ENCODE measurements at places on chromosomes 11 and 22. TPM values are rescaled to one million over a fixed set of nuclear protein-coding genes. Genes with fewer than 3 reads are reported as not detected.

GRCh38 chr11:81970886-81971285 lies 762.8 kb downstream of the FAM181B start:
- H3K4me1 ChIP-seq, result no peaks in the 10 kb centered on the region
- no peaks in the 10 kb centered on the region for H3K27me3 ChIP-seq
- H3K36me3 ChIP-seq, result no peaks in the 10 kb centered on the region
- no peak overlapping the region for H3K4me3 ChIP-seq
- H3K27ac ChIP-seq, result no peak overlapping the region
- DNase-seq, result no peak

DNA sequence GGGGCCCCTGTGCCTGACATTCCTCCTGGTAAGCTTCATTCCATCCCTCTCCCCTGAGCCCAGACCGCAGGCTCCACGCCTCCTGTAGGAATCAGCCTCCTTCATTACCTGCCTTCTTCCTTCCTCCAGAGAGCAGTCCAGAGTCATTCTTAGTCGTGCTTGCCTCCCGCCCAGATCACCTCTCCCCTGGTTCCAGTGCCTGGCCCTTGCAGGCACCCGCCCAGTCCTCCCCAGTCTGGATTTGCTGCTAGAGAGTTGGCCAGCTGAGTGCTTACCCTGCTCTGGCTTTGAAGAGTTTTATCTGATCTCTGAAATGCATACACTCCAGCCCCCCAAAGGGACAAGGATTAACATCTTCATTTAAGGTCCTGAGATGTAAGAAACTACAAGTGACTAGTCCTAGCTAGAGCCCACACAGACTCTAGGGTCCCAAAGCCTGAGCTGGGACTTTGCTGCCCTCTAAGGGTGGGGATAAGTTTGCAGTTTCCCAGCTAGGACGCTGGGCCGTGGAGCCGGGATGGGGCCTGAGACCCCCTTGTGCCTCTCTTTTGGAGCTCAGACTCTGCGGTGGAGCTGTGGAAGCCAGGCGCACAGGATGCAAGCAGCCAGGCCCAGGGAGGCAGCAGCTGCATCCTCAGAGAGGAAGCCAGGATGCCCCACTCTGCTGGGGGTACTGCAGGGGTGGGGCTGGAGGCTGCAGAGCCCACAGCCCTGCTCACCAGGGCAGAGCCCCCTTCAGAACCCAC lies 1.6 kb downstream of the NR1H3 start:
- H3K27ac ChIP-seq, result no peak overlapping the region
- no peak overlapping the region for H3K4me3 ChIP-seq
- no peaks in the 10 kb centered on the region for H3K4me1 ChIP-seq
- H3K36me3 ChIP-seq, result no peaks in the 10 kb centered on the region

GRCh38 chr11:73233211-73233610 lies 15.1 kb downstream of the P2RY2 start:
- no peaks in the 10 kb centered on the region for H3K36me3 ChIP-seq
- H3K4me1 ChIP-seq, result no peaks in the 10 kb centered on the region

The CARD16 gene
- 33.6 TPM for total RNA-seq

The TPBGL gene
- total RNA-seq, result not detected

DNA sequence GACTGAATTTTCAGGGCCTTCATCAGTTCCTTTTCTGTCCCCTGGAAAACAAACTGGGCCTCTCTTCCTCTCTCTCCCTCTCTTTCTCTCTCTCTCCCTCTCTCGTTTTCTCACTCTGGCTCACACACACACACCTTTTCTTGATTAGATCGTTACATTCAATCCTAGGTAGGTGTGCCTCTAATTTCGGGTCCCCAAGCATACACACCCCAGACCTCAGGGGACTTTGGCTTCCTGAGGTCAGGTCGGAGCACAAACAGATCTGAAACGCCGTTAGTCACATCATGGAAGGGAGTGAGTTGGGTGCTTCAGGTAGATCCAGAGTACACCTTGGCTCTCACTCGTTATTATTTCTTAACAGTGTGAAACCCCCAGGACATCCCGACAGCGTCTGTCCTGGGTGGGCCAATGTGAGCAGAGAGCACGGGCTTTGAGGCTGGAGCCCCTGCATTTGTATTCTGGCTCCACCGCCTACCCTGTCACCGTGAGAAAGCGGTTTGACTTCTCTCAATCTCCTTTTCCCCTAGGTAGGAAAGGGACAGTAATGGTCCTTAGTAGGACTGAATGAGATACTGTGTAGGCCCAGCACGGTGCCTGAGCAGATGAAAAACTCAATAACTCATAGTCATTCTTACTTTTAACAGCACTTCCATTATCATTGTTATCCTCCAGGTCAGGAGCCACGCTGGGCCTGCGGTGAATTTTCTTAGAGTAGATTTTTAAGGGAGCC lies 37.3 kb upstream of the POU2AF1 start:
- peak overlapping the region; percentile 98 for H3K27ac ChIP-seq
- peaks cover 95% of the 10 kb centered on the region for H3K4me1 ChIP-seq
- H3K4me3 ChIP-seq, result no peak overlapping the region
- DNase-seq, result peak; percentile 47
- no peaks in the 10 kb centered on the region for H3K36me3 ChIP-seq

The GSTT2 gene
- total RNA-seq, result not detected

DNA sequence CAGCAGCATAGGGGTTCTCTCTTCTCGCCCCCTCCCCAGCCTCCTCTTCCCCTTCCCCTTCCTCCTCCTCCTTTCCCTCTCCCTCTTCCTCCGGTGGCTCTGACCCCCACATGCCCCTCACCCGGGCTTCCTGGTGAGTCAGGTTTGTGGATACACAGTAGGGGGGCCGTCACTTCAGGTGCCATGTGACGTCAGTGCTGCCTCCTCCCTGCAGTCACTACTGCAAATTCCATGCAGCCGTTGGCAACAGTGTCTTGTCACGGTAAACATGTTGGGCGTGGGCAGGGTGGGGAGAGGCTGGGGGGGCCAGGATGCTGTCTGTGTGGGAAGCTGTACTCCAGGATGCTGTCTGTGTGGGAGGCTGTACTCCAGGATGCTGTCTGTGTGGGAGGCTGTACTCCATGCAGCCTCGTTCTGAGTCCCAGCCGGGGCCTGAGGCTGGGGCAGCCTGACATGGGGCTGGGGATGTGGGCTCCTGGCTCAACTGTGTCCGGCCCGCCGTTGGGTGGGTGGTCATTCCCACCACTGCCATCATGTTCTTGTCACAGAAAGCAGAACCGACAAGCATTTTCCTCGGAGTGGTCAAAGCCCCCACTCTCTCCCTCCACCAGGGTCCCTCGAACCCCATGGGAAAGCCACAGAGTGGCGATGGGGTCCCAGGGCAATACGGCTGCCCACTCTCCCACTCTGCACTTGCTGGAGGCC lies 2.4 kb upstream of the MUC2 start:
- H3K36me3 ChIP-seq, result no peaks in the 10 kb centered on the region
- peaks cover 2% of the 10 kb centered on the region for H3K27me3 ChIP-seq
- no peak for DNase-seq
- no peak overlapping the region for H3K4me3 ChIP-seq
- H3K27ac ChIP-seq, result no peak overlapping the region
- no peaks in the 10 kb centered on the region for H3K4me1 ChIP-seq

DNA sequence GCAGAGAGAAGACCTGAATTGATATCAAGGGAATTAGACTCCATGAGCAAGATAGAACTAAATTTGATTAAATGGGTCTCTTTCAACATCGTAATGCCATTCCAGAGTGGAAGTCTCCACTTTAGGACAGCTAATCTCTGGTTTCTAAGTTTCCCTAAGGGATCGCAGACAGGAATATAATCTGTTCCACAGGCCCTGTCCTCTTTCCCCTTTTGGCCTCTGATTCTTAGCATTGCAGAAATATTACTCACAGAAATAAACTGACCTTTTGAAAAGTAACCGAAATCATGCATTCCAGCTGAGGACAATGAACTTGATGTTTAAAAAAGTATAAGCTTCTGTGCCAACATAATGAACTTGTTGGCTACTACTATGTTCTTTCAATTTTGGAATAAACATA lies 227.8 kb downstream of the ETS1 start:
- DNase-seq, result no peak
- no peak overlapping the region for H3K27ac ChIP-seq
- H3K36me3 ChIP-seq, result no peaks in the 10 kb centered on the region

The C22orf39 gene
- 55.1 TPM for total RNA-seq
